ENCODE measurements at places on chromosomes 3 and 15. TPM values are rescaled to one million over a fixed set of nuclear protein-coding genes. Genes with fewer than 3 reads are reported as not detected.

SOX2 gene
- total RNA-seq = not detected

CIB2 gene
- 2.4 TPM for total RNA-seq

SLC22A14 gene
- under 0.01 TPM for total RNA-seq

SLCO3A1 gene
- total RNA-seq = 5.7 TPM

BNC1 gene
- total RNA-seq = 7.3 TPM

LMLN gene
- 6.5 TPM for total RNA-seq

FOXB1 gene
- not detected for total RNA-seq

FBXO40 gene
- not detected for total RNA-seq

POMGNT2 gene
- total RNA-seq = 17.9 TPM

CHCHD4 gene
- total RNA-seq = 13.8 TPM

SLC24A5 gene
- not detected for total RNA-seq

GCNT3 gene
- 0.14 TPM for total RNA-seq

RTP3 gene
- total RNA-seq = not detected

CYP11A1 gene
- 1.1 TPM for total RNA-seq

MYO5C gene
- 0.09 TPM for total RNA-seq

CFAP100 gene
- not detected for total RNA-seq

SLC6A6 gene
- 3.1 TPM for total RNA-seq

EXD1 gene
- total RNA-seq = not detected

BRK1 gene
- total RNA-seq = 101 TPM

LSMEM2 gene
- not detected for total RNA-seq

KBTBD12 gene
- not detected for total RNA-seq

SLC7A14 gene
- 4.1 TPM for total RNA-seq

RHOV gene
- total RNA-seq = under 0.01 TPM

ONECUT1 gene
- total RNA-seq = 0.14 TPM

FGD5 gene
- 0.14 TPM for total RNA-seq

CD96 gene
- 0.09 TPM for total RNA-seq

ZDHHC23 gene
- total RNA-seq = 0.74 TPM

IFT80 gene
- total RNA-seq = 73.9 TPM

LRRN1 gene
- not detected for total RNA-seq

LEKR1 gene
- total RNA-seq = 0.43 TPM

SIDT1 gene
- under 0.01 TPM for total RNA-seq

EPHB1 gene
- 0.28 TPM for total RNA-seq

RASGRF1 gene
- under 0.01 TPM for total RNA-seq

HACD3 gene
- total RNA-seq = 57.0 TPM
